ENCODE measurements at places on chromosomes 4 and X. TPM values are rescaled to one million over a fixed set of nuclear protein-coding genes. Genes with fewer than 3 reads are reported as not detected.

Gene APLN
- total RNA-seq: 2.5 TPM

Gene CLCN4
- 1.5 TPM for total RNA-seq

Gene ATP2B3
- total RNA-seq: not detected

Gene BRS3
- total RNA-seq: not detected

Gene SMR3B
- not detected for total RNA-seq

Gene RBMX2
- 21.7 TPM for total RNA-seq

Gene HSFX3
- total RNA-seq: not detected

Gene CFAP47
- not detected for total RNA-seq

Gene PDGFRA
- total RNA-seq: 1.1 TPM

Gene DCAF4L1
- 0.21 TPM for total RNA-seq

Gene USP17L13
- not detected for total RNA-seq

Gene NSG1
- 36.9 TPM for total RNA-seq

Gene RPS6KA6
- total RNA-seq: 3.8 TPM

Gene ZBED1
- total RNA-seq: 26.0 TPM

Gene CPLX1
- total RNA-seq: 0.28 TPM

Gene MID2
- total RNA-seq: 10.8 TPM

Gene RIBC1
- total RNA-seq: 0.74 TPM

Gene CENPI
- 16.1 TPM for total RNA-seq

Gene PAGE5
- total RNA-seq: not detected

Gene SPANXN4
- not detected for total RNA-seq
